ENCODE measurements at places on chromosomes 2 and 18.

GRCh38 chr2:39023649-39024048 lies 97.2 kb downstream of the SOS1 start:
- no peak for DNase-seq

DNA sequence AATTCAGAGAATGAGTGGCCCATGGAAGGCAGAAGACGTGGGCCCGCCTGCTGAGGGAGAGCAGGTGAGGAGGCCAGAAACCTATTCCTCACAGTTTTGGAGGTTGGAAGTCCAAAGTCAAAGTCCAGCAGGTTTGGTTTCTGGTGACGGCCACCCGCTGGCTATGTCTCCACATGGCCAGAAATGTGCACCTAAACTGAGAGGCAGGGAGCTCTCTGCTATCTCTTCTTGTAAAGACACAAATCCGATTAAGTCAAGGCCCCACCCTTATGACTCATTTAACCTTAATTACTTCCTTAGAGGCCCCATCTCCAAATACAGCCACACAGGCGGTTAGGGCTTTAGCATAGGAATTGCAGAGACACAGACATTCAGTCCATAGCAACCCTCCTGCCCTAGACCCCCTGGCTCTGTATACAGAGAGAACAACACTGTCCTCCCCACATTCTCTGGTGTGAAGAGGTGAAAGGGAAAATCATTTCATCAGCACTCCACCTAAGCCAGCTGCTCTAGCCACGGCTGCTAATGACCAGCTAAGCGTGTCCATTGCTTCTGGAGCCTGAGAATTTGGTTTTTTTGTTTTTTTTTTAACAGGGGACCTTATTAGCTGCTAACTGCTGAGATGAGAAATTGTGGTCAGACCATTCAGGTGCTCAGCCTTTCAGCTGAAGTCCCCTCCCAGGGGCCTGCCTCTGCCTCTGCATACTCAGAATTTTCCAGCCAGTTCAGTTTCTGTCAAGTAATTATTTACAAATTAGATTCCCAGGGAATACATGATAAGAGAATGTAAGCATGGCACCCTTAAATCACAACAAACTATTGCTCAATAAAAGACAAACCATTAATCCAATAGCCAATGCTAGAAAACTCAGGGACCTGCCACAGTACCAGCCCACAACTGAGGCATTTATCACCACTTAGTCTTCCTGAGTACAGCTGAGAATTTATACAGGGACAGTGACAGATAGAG lies 368.7 kb upstream of the ID2 start:
- DNase-seq, result no peak

DNA sequence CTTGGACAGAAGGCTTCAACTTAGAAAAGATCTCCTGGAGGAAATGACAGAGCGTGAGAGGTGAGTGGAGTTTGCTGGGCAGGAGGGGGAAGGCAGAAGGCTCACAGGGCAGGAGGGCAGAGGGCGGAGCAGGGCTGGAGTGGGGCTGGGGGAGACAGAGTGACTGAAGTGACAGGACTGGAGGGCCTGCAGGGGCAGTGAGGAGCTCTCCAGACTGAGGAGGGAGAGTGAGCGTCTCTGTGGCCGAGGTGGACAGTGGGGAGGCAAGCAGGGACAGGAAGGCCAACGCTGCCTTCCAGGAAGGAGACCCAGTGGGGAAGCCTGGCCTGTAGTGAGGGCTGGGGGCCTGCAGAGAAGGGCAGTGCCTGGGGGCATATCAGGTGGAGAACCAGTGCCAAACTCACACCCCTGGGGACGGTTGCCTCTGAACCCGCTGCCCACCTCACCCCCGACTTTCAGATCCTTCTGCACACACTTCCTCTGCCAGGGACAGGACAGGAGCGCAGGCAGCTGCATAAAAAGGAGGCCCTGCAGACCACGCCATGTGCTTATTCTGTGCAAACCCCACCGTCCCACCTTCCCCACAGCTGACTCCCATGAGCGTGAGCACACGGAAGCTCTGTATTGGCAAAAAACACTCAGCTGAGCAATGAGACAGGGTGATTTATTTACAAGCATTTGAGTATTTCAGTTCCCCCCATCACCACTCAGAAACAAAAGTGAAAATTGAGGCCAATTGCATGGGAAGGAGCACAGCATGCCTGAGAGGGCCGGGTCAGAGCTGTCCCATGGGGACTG lies 244.3 kb downstream of the FAM210A start:
- DNase-seq, result no peak

DNA sequence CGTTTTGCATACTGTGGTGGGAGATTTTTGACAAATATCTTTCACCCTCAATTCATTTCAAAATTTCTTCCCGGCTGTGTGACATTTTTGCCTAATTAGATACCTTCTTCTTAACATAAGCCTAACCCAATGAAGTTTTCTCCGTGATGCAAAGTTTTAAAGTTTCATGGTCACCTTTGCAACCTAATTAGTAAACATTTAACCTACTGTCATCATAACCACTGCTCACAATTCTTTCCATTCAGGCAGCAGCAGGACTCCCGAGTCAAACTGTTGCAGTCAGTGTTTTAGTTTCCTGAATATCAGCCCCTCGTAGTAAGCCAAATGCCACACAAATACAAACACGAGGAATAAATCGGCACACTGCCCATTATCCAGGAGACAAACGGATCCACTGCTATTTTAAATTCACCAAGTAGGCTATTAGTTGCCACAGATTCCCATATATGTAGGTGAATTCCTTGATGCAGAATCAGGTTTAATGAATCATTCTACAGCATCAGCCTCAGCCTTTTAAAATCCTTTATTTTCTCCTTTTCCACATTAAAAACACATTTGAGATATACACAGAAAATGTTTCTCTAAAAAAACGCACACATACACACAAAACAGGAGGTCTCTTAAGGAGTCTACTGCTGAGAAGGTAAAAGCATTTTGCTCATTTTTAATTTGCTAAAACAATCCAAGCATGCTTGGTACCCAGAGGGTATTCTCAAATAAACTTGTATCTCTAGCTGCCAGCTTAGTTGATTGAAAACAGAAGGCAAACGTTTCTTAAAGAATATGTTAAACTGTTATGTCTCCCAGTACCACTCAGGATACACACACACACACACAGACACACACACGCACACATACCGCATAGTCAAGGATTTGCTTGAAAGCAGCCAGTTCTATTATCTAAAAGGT lies 106.5 kb upstream of the KCTD1 start:
- DNase-seq, result no peak

- no peak for DNase-seq
Measured at GRCh38 chr2:67548317-67549201, 151.4 kb downstream of the ETAA1 start.

- no peak for DNase-seq
Measured at GRCh38 chr2:127187081-127187775, 32.9 kb downstream of the CYP27C1 start.

GRCh38 chr18:56516789-56517188 lies 121.6 kb downstream of the TXNL1 start:
- no peak for DNase-seq

DNA sequence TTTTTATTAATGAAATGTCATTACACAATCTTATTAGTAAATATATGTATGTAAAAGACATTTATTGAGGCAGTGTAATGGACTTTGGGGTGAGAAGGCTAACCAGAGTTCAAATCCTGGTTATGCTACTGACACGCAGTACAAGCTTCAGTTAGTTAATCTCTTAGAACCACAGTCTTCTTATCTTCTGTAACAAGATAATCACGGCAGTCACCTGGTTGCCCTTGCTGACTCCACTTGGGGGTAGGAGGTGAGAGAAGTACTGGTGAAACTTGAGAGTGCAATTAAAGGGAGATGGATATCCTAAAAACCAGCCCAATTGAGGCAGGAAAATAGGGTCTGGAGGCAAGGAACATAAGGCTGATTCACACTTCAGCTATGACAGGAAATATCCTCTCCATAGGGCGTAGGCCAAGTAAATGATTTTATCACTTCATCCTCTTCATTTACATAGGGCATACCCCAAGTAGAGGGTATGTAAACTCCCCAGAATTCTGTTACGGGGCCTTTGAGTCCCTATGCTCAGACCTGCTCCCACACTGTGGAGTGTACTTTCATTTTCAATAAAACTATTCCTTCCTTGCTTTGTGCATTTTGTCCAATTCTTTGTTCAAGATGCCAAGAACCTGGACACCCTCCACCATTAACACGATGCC lies 21.3 kb downstream of the SKA1 start:
- no peak for DNase-seq

- DNase-seq, result peak; percentile 33
Measured at GRCh38 chr2:241111440-241111805, 9.3 kb upstream of the MTERF4 start.

GRCh38 chr2:18833941-18834340 lies 244.6 kb upstream of the NT5C1B start:
- DNase-seq, result no peak

- DNase-seq, result no peak
Measured at GRCh38 chr18:66621816-66622576, 18.1 kb upstream of the CDH19 start.

DNA sequence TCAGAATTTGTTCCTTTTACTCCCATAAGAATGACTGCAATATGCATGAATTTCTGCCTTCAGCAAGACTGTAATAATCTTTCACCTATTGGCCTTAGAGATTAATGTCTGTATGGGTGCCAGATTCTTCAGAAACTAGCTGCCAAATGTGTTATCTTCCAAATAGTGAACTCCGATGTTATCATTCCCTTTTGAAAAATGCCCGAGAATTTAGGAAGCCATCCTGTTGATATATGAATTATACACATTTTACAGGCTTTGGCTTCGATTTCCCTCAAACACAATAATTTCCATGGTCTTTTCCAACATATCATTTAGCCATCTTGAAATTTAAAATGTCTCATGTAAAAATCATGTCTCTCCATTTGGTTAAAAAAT lies 101.5 kb downstream of the ZNF521 start:
- DNase-seq, result no peak

All from T-helper 22 cell (primary cell).